ENCODE measurements at places on chromosomes 4 and X.

- DNase-seq, result no peak
Measured at GRCh38 chrX:127305013-127305412, 485.5 kb downstream of the PRR32 start.

- no peak for DNase-seq
Measured at GRCh38 chrX:123424546-123424945, 240.5 kb downstream of the GRIA3 start.

DNA sequence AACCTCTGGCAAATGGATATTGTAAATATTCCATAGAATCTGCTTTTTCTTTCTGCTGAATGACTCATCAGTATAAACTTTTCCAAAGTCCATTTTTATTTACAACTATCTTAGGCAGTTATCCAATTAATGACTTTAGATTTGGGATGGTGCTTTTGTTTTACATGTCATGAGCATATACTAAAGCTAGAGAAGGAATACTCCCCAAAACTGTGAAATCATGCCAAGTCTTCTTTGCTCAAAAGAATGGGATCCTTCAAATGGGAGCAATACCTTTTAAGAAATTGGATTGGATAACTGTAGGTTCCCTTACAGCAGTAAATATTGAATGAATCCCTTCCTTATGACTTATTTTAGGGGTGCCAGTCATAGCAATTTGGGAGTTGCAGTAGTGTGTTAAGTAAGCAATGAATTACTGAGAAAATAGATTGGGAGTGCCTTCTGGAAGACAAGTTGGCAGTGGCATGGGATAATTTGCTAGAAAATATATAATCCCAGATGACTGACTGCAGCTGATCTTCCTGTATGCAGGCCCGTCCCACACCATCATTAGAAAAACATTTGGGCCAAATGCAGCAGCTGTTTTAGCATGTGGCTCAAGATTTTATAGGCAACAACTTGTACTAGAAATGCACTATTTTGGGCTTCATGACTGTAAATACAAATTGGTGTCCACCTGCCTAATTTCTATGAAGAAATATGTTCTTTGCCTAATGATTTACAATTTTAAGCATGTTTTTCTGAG, 2.8 kb downstream of the TMPRSS11D start:
- no peak for DNase-seq

GRCh38 chr4:143514497-143514896, 995 bp downstream of the SMARCA5 start:
- DNase-seq, result no peak

Measured in nucleus accumbens (tissue), 56 donors.